RPMI8226 (cell line): ENCODE measurements at places on chromosomes 6 and 20.

DNA sequence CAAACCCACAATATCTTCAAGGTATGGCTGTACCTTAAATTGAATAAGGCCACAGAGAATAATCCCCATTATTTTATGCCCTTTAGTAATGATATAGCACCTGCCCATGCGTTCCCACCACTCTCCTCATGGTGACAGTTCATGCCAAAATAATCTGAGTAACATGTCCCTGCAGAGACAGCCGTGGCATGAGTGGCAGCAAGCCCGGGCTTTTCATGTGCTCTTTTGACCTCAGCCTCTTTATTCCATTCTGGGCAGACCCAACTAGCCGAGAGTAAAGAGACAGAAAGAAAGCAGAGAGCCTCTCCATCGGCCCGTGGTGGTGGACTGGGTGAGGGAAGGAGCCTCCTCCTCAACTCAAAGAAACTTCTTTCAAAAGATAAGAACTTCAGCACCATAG lies 19.9 kb upstream of the POPDC3 start:
- DNase-seq = no peak

DNA sequence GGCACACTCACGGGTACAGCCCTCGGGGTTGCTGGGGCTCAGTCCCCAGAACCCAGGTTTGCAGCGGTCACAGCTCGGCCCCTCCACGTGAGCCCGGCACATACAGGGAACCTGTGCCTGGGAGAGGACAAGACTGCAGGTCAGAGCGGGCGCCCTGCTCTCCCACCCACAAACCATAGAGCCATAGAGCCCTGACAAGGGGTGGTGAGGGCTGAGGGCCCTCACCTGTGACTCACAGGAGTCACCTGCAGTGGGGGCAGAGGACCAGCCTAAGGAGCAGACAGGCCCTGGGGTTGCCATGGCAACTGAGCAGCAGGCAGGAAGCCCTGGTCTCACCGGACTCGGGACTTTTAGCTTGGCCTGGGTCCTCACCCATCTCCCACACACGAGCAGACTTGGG lies 30.8 kb downstream of the LAMA5 start:
- peak; percentile 25 for DNase-seq

DNA sequence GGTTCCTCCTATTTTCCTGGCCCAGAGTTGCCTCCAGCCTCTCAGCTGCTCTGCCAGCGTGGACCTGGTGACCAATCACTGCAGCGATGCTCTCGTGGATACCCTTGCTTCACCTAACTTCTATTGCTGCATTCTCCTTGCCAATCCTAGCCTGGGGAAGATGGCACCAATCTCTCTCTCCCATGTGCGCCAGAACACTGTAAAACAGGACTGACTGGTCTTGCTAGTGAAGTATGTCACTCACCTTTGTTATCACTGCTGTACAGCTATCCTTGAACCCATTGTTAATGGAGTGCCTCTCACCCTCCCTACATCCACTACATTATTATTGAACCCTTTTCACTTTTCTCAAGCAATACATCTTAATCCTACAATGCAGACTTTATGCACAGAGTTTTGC lies 80.1 kb downstream of the LYRM4 start:
- DNase-seq = no peak

- no peak for DNase-seq
These were observed 2.1 kb upstream of the DIDO1 start for GRCh38 chr20:62928246-62928939.

GRCh38 chr20:53866794-53867740 lies 203.3 kb downstream of the BCAS1 start:
- no peak for DNase-seq

- no peak for DNase-seq
These were observed 211.4 kb downstream of the HACE1 start for GRCh38 chr6:104648347-104648746.

DNA sequence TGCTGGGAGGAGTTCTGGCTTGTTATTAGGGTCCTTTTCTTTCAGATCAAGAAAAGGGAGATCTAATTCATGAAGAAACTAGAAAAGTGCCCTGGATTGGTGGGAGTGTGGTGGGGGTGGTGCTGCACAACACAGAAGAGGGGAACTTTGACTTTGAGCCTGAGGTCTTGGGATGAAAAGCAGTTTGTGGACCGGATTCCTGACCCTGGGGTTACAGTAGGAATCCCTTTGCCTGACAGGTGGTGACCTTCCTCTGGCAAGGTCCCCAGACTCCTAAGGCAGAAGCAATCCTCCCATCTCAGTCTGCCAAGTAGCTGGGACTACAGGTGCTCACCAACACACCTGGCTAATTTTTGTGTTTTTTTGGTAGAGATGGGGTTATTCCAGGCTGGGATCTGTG lies 45.3 kb upstream of the IER3 start:
- no peak for DNase-seq

DNA sequence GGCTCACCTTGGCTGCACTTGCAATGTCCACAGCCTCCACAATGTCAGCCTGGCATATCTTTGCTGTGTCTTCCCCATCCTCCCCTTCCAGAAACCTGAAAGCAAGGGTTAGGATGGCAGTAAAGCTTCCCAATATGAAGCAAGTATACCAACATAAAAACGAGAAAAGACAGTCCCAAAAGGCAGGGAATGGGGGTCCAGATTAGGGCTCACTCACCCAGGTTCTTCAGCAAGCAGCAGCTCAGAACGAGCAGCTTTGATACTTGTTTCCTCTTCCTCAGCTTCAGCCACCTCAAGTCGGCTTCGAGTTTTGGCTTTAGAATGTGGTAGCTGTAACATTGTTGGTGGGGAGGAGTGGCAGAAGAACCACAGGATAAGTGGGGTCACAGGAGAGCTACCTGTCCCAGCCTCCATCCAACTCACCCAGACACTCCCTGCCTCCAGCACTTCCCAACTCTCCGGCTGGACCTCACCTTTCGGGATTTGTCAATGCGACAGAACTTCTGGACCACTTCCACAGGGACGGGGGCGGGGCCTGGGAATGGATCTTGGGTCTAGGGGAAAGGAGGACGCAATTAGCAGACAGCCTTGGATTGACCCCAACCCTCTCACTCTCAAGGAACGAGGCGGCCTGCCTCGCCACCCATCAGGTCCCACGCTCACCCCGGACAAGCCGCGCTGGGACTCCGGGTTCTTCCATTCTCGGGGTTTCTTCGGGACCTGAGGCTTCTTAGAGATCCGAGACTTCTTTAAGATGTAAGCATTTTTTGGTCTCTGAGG lies 708 bp downstream of the WDR46 start:
- DNase-seq = no peak

- DNase-seq = no peak
These were observed 284.1 kb upstream of the PLN start for GRCh38 chr6:118263921-118264486.

GRCh38 chr6:90004511-90004910 lies 110.2 kb downstream of the GJA10 start:
- no peak for DNase-seq

GRCh38 chr20:23257106-23257761 lies 93.4 kb upstream of the NXT1 start:
- peak; percentile 12 for DNase-seq

DNA sequence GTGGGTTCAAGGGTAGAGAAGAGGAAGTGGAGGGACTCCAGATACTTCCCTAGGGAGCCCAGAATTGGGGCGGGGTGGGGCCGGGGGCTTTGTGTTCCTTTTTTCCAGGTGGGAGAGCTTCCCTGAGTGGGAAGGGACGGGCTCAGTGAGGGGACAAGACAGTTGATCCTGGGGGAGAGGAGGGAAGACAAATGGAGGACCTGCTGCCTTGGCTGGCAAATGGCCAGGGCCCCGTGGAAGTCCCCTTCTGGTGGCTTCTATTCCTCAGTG lies 2.6 kb downstream of the CTSZ start:
- DNase-seq = no peak

- peak; percentile 38 for DNase-seq
These were observed 8.3 kb downstream of the PI16 start for GRCh38 chr6:36962874-36963273.

GRCh38 chr20:50977066-50978021 lies 18.7 kb downstream of the MOCS3 start:
- DNase-seq = peak; percentile 26

DNA sequence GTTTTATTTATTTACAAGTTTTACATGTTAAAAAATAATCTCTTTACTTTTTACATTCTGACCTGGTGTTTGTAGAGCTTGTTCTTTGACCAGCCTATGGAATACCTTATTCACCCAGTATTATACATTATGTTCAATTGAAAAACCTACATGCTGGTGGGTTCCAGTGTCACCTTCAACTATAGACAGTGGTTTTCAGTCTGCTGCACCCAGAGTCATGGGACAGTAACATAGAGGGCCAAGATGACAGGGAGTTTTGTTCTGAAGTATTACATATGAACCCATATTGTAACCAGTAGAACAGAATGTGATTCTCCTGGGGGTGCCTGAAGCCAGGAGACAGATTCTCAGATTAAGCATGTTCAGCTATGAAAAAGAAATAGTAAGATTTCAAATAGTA lies 139.5 kb upstream of the SCGN start:
- DNase-seq = no peak

- peak; percentile 43 for DNase-seq
These were observed 416 bp downstream of the RSPH4A start for GRCh38 chr6:116616737-116617053.
